ENCODE measurements at places on chromosomes 5 and 9.
A peak's percentile ranks its signal among the peaks of the same experiment; 100 is the strongest.

DNA sequence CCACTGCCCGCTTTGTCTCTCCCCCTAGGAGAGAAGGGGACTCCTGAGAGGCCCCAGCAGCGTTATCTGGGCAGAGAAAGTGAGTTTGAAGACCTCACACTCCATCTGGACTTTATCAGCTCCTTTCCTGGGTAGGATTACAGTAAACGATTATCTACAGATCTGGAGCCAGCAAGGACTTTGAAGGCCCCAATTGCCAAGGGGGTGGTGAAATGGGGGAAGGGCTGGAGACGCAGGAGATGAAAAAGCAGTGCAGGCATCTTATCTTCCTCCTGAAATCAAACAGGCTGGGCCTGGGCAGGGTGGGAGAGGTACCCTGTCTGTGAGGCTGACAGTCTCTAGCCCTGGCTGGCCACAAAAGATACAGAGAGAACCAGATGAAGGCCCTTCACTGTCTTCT, 105.8 kb upstream of the MSX2 start:
- DNase-seq = no peak

DNA sequence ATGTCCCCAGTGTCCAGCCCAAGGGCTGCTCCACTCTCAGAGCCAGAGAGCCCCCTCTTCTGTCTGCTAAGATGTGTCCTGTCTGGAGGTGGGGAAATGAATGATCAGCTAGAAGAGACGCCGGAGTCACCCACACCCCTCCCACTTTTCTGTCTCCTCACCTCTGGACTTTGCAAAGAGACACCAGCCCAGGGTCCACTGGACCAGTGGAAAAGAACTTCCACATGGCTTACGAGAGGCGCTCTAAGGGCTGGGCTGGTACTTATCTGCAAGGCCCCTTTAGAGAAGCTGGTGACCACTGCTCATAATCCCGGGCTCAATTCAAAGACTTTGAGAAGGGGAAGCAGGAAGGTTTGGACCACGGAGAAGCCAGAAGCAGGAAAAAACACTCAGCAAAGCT, 9.2 kb downstream of the NR5A1 start:
- DNase-seq = no peak

- DNase-seq = peak; percentile 54
Measured at GRCh38 chr5:176542596-176543427, 5.6 kb upstream of the RNF44 start.

GRCh38 chr9:86664603-86665002, 282.7 kb downstream of the GAS1 start:
- DNase-seq = no peak

GRCh38 chr5:123204251-123204650, 115.2 kb downstream of the PRDM6 start:
- DNase-seq = no peak

- DNase-seq = no peak
Measured at GRCh38 chr5:33146881-33147280, 293.9 kb upstream of the TARS1 start.

GRCh38 chr5:26805076-26805475, 233.3 kb downstream of the CDH9 start:
- DNase-seq = no peak

DNA sequence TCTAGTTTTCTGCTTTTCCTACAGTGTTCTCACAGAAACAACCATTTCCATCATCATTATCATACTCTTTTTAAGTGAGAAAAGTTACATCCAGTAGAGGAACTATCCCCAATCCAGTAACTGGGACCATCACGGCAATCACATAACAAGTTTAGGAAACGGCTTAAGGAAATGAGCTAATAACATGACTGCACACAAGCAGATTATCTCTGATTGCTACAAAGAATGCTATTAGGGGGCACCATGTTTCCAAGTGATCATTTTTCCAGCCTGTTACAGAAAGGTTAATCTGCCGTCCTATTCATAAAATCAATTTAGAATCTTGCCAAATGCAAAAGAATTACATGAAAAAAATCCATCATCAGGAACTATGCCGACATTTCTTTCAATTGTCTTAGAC, 94.6 kb downstream of the EFNA5 start:
- no peak for DNase-seq

- DNase-seq = no peak
Measured at GRCh38 chr9:1434052-1434767, 384.1 kb downstream of the DMRT2 start.

DNA sequence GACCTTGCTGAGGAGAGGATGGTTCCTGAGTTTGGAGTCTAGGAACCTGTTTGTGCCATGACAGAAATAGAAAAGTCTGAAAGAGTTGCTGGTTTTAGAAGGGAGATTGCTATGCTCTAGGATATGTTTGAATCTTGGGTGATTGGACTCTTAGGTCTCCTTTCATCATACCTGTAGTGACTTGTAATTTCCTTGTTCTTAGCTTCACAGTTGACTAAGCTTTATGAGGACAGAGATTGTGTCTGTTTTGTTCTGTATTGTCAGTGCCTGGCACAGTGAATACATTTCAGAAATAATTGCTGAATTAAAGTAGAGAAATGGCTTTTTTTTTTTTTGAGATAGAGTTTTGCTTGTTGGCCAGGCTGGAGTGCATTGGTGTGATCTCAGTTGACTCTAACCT, 31.5 kb downstream of the GAPVD1 start:
- DNase-seq = no peak
